ENCODE measurements at places on chromosomes 4 and X. TPM values are rescaled to one million over a fixed set of nuclear protein-coding genes. Genes with fewer than 3 reads are reported as not detected.

Gene MAGEA2
- total RNA-seq = not detected

Gene TEX13D
- total RNA-seq = not detected

Gene PLAC8
- total RNA-seq = 1.2 TPM

Gene BMX
- total RNA-seq = 12.0 TPM

Gene SGCB
- total RNA-seq = 107 TPM

Gene RASGEF1B
- 9.0 TPM for total RNA-seq

Gene CUL4B
- 28.7 TPM for total RNA-seq

Gene GLRA2
- total RNA-seq = not detected

Gene SLC2A9
- 18.7 TPM for total RNA-seq

Gene CDS1
- 0.25 TPM for total RNA-seq

Gene ADH6
- not detected for total RNA-seq

Gene XAGE1A
- total RNA-seq = not detected

Gene SLC25A5
- 184 TPM for total RNA-seq

Gene FAT1
- total RNA-seq = 95.2 TPM

Gene CHIC1
- total RNA-seq = 12.0 TPM

Gene PAGE1
- total RNA-seq = not detected

Gene SFRP2
- total RNA-seq = not detected

Gene CCNB3
- 0.06 TPM for total RNA-seq

Gene FAM47A
- total RNA-seq = not detected

Gene NHS
- total RNA-seq = 1.7 TPM

Gene LUZP4
- not detected for total RNA-seq

Gene FATE1
- 0.48 TPM for total RNA-seq

Gene ZFP42
- total RNA-seq = not detected

Gene CYP4V2
- 25.8 TPM for total RNA-seq

Gene AADAT
- total RNA-seq = 2.1 TPM

Gene PAGE2
- not detected for total RNA-seq

Gene ATP11C
- total RNA-seq = 5.6 TPM

Gene ADRA2C
- 3.7 TPM for total RNA-seq

Gene GATA1
- total RNA-seq = not detected

Gene TAB3
- 20.4 TPM for total RNA-seq

Gene INTU
- 7.6 TPM for total RNA-seq

Gene GYPE
- total RNA-seq = 1.0 TPM

Gene VCX2
- not detected for total RNA-seq

Gene TTC29
- total RNA-seq = 0.45 TPM

Gene HTN1
- not detected for total RNA-seq

Gene CT83
- total RNA-seq = not detected

Measured in right cardiac atrium (tissue), 5 donors.